ENCODE measurements at places on chromosomes 6 and 20. TPM values are rescaled to one million over a fixed set of nuclear protein-coding genes. Genes with fewer than 3 reads are reported as not detected.

Gene GABBR1
- total RNA-seq = 26.6 TPM

DNA sequence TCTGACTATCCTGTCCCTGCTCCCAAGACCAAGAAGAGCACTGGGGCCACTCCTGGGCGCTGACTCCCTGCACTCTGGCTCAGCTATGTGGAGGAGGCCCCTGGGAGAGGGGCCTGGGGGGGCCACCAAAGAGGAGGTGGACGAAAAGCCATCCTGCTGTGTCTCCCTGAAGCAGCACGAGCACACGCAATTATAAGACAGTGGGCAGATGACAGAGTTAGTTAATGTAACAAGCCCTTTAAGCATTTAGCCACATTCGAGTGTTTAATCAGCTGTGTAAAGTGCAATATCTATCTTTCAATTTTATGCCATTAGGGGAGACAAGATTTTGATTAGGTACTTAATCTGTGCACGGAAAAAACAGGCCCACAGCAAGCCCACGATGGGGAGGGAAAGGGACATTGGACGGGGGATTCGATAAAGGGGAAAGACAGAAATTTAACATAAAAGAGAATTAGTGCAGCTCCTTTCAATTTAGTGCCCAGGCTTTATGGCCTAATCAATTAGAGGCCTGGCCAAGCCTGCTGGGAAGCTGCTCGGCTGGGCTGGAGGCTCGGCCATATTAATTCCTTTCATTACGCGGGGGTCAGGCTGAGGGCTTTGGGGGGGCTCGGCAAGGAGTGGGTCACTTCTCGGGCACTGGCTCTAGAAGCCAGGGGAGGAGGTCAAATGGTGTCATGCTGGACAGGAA lies 286.2 kb downstream of the DHX35 start:
- DNase-seq = no peak

Gene SUMO4
- 5.4 TPM for total RNA-seq

Gene DNMT3B
- total RNA-seq = 3.2 TPM

GRCh38 chr20:9163251-9163650 lies 94.4 kb downstream of the PLCB4 start:
- DNase-seq = no peak

DNA sequence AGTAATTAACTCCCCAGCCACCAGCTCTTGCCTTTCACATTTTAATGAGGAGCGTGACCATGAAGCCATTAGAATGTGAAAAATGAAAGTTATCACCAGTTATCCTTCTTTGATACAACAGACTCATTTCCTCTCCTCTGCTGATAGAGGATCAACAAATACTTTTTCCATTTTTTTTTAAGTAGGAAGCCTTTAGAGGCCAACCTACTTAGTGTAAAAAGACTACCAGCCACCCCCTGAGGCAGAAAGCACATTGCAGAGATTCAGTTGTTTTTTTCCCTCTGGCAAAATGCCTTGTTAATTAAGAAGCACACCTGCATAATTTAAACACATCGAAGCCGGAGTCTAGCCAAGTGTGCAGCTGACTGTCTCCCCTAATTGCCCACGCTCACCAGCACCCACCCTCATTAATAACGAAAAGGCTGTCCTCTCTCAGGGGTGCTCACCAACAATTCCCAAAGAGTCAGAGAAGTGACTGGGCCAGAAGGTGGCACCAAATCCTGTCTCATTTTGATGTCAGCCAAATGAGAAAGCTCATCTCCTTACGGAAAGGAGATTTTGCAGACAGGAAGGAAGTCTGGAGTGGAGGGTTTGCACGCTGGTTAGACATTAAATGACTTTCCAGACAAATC lies 60.9 kb upstream of the MC3R start:
- DNase-seq = no peak

Gene SLCO4A1
- total RNA-seq = 26.1 TPM

GRCh38 chr6:25404693-25405169 lies 125.6 kb downstream of the CARMIL1 start:
- DNase-seq = peak; percentile 52

- no peak for DNase-seq
Measured at GRCh38 chr6:34829137-34829536, 37.3 kb downstream of the BLTP3A start.
